ENCODE measurements at places on chromosomes 11 and 22.

DNA sequence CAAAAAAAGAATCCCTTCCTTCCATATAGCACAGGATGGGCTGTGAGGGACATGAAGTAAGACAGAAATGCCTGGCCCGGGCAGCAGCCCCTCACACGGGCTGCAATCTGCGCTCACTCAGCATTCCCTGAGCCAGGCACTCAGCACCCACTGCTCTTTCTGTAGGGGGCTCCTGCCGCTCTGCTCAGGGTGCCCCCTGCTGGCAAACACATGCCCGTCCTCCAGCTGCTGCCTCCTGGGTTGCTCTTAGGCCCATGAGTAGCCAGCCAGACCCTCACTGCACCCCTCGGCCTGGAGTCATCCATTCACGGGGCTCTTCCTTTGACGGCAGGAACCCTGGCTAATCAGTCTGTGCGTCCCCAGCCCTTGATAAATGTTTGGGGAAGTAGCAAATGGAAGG lies 6.9 kb downstream of the MCAT start:
- no peak for DNase-seq

- no peak for DNase-seq
Measured at GRCh38 chr11:9143721-9144120, 52.3 kb upstream of the SCUBE2 start.

- DNase-seq, result no peak
Measured at GRCh38 chr22:20182365-20182764, 31.5 kb upstream of the CCDC188 start.

GRCh38 chr11:75766443-75767227 lies 1.9 kb upstream of the DGAT2 start:
- no peak for DNase-seq

GRCh38 chr11:80451105-80451504 lies 1010.3 kb upstream of the TENM4 start:
- DNase-seq, result no peak

DNA sequence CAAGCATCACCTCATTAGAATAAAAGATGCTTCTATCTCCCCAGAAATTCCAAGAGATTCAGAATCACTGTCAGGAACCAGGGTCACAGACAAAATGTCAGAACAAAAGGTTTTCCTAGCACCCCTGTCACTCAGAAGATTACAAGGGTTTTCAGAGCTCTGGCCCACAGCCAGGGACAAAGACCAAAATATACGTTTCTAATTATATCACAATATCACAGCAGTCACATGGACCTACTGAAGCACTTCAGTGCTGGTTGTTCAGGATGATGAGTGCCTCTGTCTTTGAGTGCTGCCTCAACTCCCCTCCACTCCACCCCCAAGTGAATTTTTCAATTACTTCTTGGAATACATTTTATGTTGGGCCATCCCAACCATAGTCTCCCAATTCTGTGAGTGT lies 21.9 kb upstream of the RTL6 start:
- no peak for DNase-seq

DNA sequence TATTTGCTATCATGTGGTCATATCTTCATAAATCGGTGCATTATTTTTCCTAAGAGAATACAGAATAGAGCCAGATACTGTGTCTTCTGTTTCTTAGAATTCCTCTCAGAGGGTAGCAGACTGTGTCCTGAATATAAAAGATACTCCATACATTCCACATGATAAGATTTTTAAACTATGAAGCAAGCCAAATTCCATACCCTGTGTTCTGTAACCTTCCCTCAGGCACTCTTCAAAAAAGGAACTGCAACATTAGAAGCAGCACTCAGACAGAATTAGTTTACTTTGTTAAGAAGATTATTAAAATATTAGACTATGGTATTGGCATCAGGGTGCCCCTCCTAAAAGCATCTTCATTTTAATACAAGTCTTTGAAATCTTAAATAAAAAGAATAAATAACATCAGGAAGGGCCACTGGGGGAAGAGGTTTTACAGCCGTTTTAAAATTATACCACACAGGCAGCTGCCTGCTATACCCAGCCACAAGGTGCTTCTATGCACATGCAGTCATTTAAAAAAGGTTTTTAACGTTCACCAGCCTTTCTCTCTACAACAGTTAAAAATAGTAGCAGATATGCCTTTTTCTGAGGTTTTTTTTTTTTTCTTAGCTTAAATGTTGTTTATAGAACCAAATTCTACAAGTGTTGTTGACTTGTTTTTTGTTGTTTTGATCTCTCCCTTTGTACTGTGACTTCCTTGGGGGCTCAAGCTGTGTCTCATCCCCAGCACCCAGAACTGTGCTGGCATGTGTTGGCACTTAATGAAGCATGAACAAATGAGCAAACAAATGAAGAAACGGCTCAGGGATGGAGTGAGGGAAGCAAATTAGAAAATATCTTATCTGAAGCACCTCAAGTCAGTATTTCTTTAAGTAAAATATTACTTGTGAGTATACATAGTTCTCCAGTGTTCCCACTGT lies 54.7 kb upstream of the CCDC89 start:
- DNase-seq, result no peak

DNA sequence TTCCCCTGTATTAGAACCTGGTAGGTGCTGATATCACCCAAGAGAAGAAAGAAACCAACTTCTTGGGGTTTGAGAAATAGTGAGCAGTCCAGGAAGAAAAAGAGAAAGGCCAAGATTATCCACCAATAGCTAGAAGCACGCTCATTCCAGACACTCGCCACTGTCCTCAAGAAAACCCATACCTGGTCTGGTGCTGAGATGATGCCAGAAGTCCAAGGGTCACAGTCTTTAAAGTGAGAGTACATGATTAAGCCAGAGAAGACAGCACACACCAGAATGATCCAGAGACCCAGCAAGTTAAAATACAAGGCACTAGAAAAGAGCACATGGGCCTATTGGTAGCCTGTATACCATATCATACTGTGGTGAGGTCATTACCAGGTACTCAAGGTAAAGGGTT lies 23.6 kb downstream of the SLC5A12 start:
- no peak for DNase-seq

DNA sequence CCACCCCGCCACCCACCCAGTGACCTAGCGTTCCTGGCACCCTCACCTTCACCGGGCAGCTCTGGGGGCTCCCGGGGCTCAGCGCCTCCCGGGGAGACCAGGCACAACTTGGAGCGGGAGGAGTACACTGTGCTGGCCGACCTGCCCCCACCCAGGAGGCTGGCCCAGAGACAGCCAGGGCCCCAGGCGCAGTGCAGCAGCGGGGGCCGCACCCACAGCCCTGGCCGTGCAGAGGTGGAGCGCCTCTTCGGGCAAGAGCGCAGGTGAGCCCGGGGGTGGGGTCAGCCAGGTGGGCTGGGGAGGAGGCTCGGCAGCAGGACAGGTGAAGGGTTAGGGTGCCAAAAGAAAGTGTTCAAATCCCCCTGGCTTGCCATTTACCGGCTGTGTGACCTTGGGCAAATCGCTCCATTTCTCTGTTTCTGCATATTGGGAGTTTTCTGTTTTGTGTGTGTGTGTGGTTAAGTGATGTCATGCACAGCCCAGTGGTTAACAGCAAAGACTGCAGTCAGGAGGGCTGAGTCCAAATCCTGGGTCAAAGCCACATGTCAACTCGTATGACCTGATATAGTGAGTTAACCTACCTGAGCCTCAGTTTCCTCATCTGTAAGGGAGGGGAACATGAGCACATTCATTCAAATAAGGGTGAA lies 29.5 kb downstream of the TRIOBP start:
- DNase-seq, result no peak

DNA sequence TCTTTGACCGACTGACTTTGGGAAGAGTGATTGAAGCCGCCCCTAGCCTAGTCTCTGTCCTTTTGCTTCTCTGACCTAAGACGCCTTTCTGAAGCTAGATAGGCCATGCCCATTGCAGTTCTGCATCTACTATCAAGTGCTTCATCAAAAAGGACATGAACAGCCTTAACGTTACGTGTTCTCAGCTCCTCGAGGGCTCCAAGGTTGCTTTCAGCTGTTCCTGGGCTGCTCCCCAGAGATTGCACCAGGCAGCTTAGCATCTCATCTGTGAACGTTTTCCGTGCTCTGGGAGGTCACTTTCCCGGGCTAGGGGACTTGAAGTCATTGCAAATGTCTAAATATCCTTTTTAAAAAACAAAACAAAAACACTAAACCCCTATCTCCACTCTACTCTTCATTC lies 13.9 kb downstream of the MICAL2 start:
- no peak for DNase-seq

DNA sequence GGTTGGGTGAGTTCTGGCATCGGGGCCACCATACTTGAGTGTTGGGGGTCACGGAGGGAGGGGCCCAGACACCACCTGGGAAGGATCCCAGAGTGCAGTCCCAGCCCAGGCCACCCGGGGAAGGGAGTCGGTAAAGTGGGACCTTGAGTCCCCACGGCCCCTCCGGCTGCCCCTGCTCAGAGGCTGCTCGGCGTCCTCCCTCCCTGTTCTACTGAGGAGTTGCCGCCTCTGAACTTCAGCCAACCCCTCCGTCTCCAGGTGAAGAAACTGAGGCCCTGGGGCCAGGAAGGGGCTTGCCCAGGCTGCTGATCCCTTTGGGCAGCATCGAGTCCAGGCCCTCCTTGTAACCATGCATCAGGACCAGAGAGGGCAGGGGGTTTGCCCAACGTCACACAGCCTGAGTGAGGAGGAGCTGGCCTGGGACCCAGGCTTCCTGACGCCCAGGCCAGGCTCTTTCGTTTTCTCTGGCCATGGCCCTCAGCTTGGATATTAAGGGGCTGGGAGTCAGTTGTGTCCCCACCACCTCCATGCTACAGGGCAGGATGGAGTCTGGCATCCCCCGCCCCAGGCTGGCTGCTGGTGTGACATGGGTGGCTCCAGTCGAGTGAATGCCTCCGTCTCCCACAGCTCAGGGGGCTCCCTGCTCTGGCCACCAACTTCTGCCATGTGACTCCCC lies 1.3 kb downstream of the PARVG start:
- no peak for DNase-seq

DNA sequence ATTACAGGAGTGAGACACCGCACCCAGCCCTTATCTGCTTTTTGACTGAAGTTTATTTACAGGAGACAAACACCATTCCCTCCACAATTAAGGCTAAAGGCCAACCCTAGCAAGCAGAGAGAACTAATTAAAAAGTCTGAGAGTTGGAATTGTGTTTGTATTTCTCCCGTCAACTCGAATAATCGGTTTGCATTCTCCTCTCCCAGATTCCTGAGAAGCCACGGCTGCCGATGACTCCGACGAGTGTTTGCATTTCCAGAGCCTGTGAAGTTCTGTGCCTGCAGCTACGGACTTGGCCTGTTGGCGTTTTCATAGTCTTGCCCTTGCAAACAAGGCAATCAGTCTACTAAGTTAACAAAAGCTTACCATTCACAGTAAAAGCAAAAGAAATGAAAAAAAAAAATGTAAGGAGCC lies 73.2 kb upstream of the NUP50 start:
- DNase-seq, result no peak

DNA sequence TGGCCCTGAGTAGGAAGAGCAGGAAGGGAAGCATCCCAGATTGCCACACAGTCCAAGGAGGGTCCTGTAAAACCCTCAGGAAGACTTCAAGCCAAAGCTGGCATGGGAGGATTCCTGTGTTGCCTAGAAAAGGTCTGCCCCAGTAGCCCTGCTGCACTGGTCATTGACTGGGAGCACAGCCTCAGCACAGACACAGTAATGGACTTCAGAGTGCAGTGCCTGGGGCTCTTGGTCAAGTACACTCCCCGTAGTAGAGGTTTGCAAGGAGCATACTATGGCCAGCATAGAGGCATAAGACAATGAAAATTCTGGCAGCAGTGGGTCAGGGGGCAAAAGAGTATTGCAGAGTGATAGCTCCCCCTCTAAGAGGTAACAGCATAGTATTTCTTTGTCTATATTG lies 36.2 kb upstream of the FJX1 start:
- DNase-seq, result no peak

GRCh38 chr11:97684486-97685439 lies 1295.0 kb downstream of the JRKL start:
- DNase-seq, result no peak

DNA sequence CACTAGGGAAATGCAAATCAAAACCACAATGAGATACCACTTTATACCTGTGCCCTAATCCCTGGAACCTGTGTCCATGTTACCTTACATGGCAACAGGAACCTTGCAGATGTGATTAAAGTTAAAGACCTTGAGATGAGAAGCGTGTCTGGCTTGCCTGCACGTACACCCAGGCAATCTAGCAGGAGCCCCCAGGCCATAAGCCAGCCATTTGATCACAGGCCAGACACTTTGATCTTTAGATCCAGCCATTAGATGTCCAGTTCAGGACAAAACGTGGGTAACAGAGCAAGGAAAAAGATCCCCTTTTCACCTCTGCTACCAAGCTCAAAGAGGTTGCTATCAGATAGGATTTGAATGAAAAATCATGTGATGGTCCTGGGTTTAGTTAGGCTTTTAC lies 378.8 kb downstream of the BUD13 start:
- no peak for DNase-seq

- DNase-seq, result no peak
Measured at GRCh38 chr22:22099194-22099486, 116.6 kb upstream of the TOP3B start.

DNA sequence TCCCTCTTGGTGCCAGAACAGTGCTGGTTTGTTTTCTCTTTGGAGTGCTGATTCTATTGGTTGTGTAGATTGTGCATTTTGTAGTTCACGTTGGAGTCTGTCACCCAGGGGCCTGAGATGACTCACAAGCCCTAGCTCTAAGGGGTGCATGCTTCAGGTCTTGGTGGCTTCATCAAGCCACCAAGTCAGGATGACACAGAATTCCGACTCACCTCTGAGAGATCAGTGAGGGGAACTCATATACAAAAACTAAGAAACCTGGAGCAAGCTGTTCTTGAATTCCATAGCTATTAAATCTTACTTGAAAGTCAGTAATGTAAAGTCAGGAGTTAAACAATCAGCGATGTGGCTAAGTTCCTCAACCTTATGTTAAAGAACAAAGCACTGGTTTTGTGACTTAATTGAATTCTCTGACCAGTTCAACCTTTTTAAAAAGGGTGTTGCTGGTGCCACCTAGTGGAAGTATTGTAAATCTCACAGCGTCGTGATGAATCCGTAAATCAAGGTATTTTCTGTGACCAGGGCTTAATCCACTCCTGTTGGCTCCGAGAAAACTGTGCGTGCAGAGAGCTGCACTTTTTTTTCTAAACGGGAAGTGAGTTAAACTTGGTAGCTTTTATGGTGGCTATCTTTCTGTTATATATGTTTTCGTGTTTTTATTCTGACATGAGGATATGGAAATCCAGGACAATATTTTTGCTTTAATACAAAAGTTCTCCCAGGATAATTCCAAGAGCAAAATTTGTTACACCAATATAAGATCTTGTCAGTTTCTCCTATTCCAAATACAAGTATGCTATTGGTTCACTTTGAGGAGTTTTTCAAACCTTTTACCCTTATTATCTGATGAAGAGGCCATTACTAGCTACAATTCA lies 14.6 kb downstream of the MMP13 start:
- DNase-seq, result peak; percentile 71

- DNase-seq, result no peak
Measured at GRCh38 chr11:86761978-86762377, 38.4 kb upstream of the PRSS23 start.
